Activated T-cell treated with anti-CD3 and anti-CD28 coated beads, Interleukin-2, amount 50 U/mL, for 1 hour (primary cell): ENCODE measurements at places on chromosomes 5 and 9.

DNA sequence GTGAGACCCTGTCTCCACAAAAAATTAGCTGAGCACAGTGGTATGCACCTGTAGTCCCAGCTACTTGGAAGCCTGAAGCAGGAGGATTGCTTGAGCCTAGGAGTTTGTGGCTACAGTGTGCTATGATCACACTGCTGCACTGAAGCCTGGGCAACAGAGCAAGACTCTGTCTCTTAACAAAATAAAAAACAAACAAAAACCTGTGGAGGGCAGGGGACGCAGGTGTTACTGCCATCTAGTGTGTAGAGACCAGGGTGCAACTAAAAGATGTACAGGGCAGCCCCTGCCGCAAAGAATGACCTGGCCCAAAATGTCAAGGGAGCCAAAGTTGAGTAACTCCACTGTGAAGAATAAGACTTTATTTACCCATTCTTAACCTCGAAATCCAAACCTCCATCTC, 27.1 kb downstream of the ASPN start:
- no peak for DNase-seq

DNA sequence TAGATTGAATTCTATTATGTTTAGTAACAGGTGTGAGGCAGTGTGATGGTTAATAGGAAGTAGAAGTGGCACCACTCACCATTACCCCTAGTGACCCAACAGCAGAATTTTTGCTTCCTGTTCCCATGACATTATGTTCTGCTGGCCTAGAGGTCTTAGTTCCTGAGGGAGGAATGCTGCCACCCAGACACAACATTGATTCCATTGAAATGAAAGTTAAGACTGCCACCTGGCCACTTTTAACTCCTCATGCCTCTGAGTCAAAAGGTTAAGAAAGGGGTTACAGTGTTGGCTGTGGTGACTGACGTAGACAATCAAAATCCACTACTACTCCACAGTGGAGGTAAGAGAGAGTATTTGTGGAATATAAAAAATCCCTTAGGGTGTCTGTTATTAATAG, 218.9 kb upstream of the NMUR2 start:
- no peak for DNase-seq

DNA sequence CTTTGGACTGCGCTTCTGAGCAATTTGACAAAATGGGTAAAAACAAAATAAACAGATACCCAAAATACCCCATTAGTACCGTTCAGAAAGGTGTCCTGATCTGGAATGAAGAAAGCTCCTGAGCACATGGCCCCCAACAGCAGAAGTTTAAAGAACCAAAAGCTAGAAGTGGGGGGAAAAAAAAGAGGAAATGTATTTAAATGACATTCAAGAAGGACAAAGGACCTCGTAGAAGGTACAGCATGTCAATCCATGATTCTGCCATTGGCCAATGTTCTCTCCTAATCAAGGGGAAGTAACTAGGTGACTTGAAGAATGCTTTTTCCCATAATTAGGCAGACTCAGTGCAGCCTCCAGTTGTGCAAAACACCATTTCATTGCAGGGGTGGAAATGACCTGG, 78.6 kb downstream of the SERINC5 start:
- no peak for DNase-seq

GRCh38 chr5:107505763-107506534, 164.8 kb downstream of the EFNA5 start:
- no peak for DNase-seq

DNA sequence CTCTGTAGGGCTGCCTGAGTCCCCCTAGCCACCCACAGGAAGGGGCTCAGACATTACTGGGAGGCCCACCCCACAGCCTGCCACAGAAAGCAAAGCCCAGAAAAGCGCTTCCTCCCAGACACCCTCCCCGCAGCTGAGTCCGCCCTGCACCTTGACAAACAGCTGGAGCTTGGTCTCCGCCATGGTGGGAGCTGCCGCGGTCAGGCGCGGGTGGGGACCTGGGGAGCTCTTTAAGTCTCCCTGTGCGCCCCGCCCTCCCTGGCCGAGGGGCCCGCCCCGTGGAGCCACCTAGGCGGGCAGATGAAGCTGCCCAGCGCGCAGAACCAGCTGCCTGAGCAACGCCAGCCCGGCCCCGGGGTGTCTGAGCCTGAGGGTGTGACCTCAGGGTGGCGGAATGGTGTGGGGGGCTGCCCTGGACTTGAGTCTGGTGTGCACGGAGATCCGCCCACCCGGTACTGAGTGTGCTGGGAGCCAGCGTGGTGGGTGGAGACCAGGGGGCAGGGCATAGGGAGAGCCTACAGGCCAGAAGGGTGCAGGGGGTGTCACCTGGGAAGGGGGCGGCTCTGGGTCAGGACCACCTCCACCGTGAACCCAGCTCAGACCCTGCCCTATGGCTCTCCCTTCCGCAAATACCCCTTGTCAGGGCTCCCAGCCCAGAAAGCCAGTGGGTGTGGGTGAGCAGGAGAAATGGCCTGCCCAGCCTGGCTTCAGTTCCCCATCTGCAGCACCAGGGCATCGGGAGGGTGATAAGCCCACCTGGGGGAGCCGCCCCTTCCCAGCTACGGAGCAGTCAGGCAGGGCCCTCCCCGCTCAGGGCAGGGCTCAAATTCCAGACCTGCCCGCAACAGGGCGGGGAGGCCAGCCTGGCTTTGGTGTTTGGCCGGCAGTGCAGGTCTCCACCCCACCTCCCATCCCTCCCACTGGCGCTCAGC, at the start of gene CLIC3:
Gene CLIC3 (minus strand): TSS at position 208 of the 932 bp plus-strand sequence. CDS start 25 bp downstream, at position 183.
- DNase-seq, result peak; percentile 66

DNA sequence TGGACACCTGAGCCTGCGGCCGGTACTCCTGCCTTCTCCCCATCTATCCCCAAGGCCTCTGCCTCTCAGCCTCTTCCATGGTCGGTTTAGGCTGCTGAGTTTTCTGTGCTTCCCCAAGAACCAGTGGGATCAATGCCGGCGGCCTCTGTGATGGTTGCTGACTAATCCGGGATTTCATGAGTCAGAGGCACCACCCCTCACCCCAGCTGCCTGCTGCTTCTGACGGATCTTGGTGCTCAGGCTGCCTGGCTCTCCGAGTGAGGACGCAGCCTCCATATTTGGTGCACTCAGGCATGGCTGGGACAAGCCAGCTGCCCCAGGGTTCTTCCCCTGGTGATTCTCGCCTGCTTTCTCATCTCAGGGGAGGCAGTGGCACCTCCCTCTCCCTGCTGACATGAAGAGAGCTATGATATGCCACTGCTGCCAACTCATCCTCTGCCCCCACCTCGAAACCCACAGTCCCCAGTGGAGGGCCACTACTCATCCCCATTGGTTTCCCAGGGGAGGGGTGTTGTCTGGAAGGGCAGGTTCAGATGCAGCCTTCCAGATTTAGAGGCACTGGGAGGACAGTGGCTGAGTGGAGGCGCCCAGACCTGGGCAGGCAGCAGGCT, 3.3 kb upstream of the MAN1B1 start:
- DNase-seq, result no peak

- DNase-seq, result no peak
These were observed 20.2 kb downstream of the NIPSNAP3B start for GRCh38 chr9:104784098-104784497.

GRCh38 chr9:133735931-133736330, 2.2 kb downstream of the SARDH start:
- DNase-seq, result no peak

DNA sequence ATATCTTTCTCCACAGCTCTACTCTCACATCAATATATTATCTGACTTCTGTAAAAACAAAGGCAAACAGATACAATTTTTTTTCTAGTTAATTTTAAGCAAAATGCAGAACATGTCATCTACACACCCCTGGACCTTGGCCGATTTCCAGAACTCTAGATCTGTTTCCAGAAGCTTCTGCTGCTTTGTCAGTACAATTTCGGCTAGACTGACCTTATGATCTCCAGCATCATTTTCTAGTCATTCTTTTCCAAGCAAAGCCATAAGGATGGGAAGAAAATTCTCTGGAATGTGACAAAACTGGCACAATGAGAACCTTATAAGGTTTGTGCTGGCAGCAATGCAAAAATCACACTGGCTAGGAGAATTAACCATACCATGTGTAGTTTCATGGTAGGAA, 132.8 kb upstream of the MPDZ start:
- no peak for DNase-seq

- DNase-seq, result no peak
These were observed 243.6 kb downstream of the PBX3 start for GRCh38 chr9:125990793-125991220.
